ENCODE measurements at places on chromosomes 5 and 9. TPM values are rescaled to one million over a fixed set of nuclear protein-coding genes. Genes with fewer than 3 reads are reported as not detected.

The CBY3 gene
- 0.47 TPM for polyA plus RNA-seq

DNA sequence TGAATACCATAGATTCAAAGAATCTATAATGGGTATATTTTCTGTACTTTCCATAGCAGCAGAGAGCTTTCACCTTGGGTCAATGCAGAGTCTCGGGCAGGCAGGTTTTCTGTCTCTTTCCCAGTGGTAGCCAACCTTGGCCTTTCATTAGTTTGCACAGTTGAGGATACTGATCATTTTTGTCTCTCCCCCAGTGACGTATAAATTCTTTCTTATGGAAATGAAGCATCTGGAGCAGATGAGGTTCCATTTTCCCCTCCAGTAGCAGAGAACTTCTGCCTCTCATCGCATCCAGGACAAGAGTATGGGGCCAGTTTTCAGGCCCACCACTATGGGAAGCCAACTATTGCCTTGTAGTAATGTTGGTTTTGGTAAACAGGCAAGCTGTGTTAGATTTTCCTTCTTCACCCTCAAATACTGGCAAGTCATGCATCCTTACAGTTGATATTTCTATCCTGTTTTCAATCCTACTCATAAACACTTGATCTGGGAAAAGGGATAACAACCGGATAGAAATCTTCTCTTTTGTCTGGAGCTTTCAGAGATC, 845.2 kb upstream of the CDH18 start:
- no peak for DNase-seq

GRCh38 chr9:70574151-70574837, 159.8 kb upstream of the KLF9 start:
- no peak for DNase-seq

DNA sequence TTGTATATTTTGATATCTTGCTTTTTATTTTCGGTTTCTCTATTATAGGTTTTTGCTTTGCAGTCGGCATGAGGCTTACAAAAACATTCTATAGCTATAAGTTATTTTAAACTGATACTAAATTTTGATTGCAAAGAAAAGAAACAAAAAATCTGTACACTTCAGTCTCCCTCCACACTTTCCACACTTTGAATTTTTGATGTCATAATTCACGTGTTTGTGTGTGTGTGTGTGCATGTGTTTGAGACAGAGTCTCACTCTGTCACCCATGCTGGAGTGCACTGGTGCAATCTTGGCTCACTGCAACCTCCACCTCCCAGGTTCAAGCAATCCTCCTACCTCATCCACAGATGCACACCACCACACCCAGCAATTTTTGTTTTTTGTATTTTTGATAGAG, 124.9 kb downstream of the MRPS30 start:
- no peak for DNase-seq

DNA sequence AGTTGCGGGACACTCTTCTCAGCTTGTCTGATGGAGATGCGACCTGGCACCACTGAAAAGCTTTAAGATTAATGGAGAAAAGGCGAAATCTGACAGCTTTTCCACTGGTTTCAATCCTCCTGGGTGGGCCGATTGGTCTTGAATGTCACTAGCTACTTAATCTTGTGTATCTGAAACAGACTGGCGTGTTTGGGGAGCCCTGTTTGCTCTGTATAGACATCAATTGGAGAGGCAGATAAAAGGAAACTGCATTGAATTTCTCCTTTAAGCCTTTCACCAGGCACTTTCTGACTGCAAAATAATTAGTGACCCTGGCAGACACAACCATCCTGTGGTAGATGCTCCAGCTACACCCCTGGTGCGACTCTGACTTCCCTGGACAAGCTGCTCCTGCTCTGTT, 224.2 kb downstream of the NDUFS4 start:
- no peak for DNase-seq

The FREM1 gene
- polyA plus RNA-seq: 177 TPM

The PCDHB11 gene
- polyA plus RNA-seq: 4.8 TPM

The CCNB1 gene
- polyA plus RNA-seq: 87.6 TPM

GRCh38 chr9:136979769-136980587, 2.7 kb downstream of the PTGDS start:
- no peak for DNase-seq

- DNase-seq: no peak
These were observed 35.8 kb downstream of the PRKACG start for GRCh38 chr9:68978066-68978465.

The ADGRD2 gene
- polyA plus RNA-seq: 0.16 TPM

DNA sequence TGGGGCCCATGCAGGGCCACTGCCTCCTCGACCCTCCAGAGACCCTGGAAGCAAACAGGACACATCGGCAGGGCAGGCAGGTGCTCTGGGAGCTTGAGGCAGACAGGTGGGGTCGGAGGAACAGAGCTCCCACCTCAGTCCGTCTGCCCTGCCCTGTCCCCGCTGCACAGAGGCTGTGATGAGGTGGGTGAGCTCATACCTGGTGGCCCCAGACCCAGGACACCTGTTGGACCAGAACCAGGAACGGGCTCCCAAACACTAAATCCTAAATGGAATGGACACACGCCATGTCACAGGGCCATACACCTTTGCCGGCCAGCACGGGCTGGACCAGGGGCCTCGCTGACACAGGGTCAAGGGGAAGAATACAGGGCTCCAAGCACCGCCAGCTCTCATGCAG, 5.5 kb downstream of the SOHLH1 start:
- DNase-seq: no peak

DNA sequence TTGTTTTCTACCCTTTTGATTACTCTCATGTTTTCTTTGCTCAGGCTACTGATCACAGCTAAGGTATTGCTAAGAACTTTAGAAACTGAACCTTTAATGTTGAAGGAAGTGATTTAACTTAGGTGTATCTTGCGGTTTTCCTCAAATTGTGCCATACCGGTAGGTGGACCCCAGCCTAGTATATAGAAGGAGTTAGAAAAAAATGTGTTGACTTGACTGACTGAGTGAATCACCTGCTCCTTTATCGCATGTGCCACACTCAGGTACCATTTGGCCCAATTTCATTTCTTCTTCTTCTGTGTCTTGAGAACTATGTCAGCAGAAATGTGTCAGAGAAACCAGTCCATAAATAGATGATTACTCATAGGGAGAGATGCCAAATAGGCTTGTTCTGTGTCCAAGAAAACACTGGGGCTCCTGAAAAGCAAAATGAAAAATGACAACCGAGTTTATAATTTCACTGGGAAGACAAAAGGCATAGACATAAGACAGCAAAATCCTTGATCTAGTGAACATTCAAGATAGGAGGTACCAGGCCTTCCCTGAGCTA, 19.4 kb downstream of the PLPPR1 start:
- no peak for DNase-seq

DNA sequence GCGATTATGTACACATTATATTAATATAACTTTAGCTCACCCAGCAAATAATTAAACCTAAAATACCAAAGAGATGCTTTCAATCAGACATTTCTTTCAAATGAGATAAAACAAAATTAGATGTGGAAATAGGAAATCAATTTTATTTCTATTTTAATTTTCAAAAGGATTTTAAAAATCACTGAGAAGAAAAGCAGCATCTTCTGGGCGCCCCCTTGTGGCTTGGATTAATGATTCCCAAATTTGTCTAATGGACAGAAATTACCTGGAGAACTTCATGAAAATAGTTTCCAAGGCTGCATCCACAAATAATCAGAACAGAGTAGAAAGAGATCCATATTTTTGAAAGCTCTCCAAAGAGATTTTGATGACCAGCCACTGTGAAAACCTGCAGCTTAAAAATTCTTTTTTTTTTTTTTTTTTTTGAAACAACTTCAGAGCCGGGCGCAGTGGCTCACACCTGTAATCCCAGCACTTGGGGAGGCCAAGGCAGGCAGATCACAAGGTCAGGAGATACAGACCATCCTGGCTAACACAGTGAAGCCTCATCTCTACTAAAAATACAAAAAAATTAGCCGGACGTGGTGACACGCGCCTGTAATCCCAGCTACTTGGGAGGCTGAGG, 50.9 kb upstream of the CEMIP2 start:
- peak; percentile 12 for DNase-seq

DNA sequence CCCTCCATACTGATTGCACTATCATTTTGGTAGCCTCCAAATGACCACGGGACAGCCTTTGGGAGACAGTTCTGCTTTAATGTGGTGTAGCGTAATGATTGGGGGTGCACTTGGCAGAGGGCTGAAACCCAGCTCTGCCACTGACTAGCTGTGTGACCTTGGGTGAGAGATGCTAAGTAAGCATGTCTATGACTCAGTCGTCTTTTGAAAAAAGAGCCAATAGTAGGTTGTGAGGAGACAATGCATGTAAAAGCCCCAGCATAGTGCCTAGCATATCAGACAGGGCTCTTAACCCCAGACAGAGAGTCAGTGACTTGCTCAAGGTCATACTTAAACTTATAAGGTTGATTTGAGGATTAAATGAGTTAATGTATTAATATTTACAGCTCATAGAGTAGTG, 18.0 kb upstream of the CXCL14 start:
- no peak for DNase-seq

The GPR21 gene
- 0.80 TPM for polyA plus RNA-seq

The SPATA31A3 gene
- not detected for polyA plus RNA-seq

DNA sequence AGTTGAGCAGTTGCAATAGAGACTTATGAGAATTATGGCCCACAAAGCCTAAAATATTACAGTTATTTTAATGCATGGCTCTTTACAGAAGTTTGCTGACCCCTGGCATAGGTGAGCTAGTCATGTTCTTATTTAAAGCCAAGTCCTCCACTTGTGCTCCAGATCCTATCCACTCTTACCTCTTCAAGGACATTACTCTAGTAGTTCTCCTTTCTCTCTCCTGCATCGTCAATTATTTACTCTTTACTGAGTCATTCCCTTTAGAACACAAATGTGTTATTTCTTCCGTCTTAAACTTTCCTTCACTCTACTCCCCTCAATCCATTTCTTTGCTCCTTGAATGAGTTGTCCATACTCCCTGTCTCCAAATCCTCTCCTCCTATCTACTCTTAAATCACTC, 20.6 kb upstream of the TRAF1 start:
- DNase-seq: no peak

GRCh38 chr5:169631360-169631759, 5.7 kb upstream of the DOCK2 start:
- no peak for DNase-seq

The GABRA6 gene
- polyA plus RNA-seq: not detected

GRCh38 chr5:66789434-66789833, 193.2 kb downstream of the MAST4 start:
- no peak for DNase-seq

- DNase-seq: no peak
These were observed 59.9 kb downstream of the CAVIN4 start for GRCh38 chr9:100637787-100638186.

DNA sequence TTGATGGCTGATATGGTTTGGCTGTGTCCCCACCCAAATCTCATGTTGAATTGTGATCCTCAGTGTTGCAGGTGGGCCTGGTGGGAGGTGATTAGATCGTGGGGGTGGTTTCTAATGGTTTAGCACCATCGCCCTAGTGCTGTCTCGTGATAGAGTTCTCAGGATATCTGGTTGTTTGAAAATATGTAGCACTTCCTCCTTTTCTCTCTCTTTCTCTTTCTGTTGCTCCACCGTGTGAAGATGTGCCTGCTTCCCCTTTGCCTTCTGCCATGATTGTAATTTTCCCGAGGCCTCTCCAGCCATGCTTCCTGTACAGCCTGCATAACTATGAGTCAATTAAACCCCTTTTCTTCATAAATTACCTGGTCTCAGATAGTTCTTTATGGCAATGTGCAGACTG, 111.6 kb downstream of the SREK1 start:
- no peak for DNase-seq

DNA sequence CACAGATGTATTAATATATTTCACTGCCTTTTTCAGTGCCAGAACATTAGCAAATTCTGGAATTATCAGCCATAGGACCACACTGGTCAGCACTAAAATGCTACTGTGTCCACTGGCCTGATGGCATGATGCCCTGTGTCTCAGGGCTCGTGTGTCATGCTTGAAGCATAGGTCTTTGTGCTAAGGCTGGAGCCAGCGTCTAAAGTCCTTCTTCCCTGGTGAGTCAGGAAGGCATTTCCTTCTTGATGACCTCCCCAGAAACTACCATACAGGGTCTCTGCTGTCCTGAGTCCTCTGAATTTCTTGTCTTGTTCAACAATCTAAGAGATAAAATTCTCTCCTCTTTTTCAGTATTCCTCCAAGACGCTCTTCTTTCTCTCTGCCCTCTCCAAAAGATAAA, 489.9 kb downstream of the PSAT1 start:
- DNase-seq: no peak

The NEUROG1 gene
- polyA plus RNA-seq: not detected

GRCh38 chr5:156794687-156795086, 55.4 kb upstream of the PPP1R2B start:
- DNase-seq: no peak

GRCh38 chr9:34659592-34660253, 2.7 kb downstream of the CCL27 start:
- no peak for DNase-seq

DNA sequence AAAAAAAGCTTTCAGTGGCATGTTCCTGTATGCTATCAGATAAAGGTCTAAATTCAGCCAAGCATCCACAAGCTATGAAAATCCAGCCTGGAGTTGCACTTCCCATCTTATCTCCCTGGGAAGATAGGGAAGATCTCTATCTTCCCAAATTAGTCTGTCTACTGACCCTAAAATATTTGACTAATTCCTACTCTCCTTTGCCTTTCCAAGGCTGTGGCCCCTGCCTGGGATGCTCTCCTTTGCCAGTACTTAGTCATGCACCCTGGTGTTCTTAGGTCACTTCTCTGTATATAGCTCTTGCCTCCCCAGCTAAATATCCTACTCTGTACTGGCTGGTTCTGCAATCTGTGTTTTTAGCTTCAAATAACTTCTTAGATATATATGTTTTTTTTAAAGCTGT, 44.0 kb upstream of the PLPP1 start:
- DNase-seq: no peak

GRCh38 chr5:56289602-56289987, 56.5 kb upstream of the ANKRD55 start:
- no peak for DNase-seq

Measured in right renal pelvis (tissue), 4 donors.